DND-41 (cell line): ENCODE measurements at places on chromosomes 4 and X.
A peak's percentile ranks its signal among the peaks of the same experiment; 100 is the strongest.

GRCh38 chr4:144557404-144557803 lies 88.6 kb upstream of the HHIP start:
- no peak for DNase-seq

GRCh38 chr4:155960522-155960921 lies 6.9 kb upstream of the CTSO start:
- no peak for DNase-seq

GRCh38 chr4:167114416-167114971 lies 119.8 kb downstream of the SPOCK3 start:
- no peak for DNase-seq

DNA sequence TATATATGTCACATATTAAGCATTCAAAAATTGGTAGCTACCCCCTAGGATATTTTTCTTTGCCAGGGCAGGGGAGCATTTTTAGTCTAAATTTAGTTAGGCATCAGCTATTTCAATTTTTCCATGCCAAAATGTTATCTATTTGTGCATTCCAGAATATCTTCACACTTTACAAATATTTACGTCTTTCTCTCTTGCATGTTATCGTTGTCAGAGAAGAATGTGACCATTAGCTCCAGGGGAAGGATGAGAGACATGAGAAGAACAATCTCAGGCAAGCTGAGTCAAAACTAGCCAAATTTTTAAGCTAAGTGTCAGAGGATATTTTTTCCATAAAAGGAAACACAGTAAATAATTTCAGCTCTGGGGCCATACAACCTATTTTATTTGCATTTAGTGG lies 885.0 kb upstream of the EPHA5 start:
- DNase-seq, result no peak

- peak; percentile 87 for DNase-seq
Observed at GRCh38 chr4:986879-987623, at the start of gene IDUA. Gene IDUA (plus strand): TSS chr4:987044. CDS start chr4:987085, 41 bp downstream.

- no peak for DNase-seq
Observed at GRCh38 chr4:14400307-14400706, 602.0 kb upstream of the CPEB2 start.

- DNase-seq, result no peak
Observed at GRCh38 chrX:150238632-150239382, 124.3 kb upstream of the MAMLD1 start.

DNA sequence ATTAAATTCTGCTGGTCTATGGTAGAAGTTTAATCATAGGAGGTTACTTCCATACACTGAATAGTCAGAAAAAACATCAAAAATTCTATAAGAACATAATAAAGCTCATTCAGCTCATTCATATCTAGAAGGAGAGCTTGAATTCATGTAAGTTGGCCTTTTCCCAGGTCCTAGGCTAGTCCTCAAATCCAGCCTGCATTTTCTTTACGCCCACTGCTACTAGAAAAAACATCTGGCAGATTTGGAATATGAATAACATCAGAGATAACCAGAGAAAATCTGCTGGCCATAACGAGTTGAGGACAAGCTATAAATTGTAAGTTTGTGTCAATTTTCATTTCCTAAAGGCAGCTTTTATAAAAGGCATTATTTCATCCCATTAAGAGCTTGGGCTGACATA lies 95.5 kb downstream of the MXRA5 start:
- DNase-seq, result no peak

DNA sequence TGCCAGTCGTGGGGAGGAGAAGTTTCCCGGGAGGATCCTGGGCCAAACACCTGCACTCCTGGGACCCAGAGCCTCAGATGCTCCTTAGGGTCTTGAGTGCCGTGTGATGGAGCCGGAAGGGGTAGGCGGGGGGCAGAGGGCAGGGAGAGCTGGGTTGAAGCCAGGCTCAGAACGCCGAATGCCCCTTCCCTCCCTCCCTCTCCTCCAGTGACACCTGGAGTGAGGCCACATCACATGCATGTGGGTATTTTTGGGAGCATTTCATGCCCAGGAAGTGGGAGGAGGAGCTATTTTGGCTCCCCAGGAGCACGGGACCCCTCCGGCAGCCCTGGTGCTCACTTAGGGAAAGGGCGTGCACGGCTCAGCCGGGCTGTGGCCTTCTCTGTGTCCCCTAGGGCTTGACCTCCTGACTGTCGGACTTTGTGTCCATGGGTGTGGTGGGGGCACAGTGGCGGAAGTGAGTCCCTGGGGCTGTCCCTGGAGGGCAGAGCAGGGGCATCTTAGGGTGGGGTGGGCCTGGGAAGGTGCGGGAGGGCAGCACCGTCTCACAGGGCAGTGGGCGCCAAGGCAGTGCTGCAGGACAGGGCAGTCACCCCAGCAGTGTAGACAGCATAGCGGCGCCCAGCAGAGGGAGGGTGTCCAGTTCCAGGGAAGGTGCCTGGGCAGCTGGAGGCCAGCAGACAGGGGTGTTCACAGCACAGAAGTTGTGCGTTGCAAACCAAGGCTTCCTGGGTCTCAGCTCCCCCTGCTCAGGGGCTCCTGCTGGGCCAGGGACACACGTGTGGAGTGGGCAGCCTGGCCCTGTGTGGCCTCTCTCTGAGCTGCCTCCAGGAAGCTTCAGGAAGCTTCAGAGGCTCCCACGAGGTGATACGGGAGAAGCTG lies 4.9 kb upstream of the CPLX1 start:
- no peak for DNase-seq

- DNase-seq, result no peak
Observed at GRCh38 chrX:149939655-149939904, 1.3 kb upstream of the EOLA2 start.

DNA sequence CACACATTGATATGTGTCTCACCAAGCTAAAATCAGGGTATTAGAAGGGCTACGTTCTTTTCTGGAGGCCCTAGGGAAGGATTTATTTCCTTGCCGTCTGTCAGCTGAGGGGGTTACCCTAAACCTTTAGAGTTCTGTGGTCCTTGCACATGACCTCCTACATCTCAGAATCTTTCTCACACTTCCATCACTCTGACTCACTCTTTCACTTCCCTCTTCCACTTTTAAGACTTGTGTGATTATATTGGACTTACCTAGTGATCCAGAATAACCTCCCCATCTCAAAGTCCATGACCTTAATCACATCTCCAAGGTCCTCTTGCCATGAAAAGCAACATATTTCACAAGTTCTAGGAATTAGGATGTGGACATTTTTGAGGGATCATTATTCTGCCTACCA lies 53.6 kb upstream of the FUNDC1 start:
- no peak for DNase-seq

DNA sequence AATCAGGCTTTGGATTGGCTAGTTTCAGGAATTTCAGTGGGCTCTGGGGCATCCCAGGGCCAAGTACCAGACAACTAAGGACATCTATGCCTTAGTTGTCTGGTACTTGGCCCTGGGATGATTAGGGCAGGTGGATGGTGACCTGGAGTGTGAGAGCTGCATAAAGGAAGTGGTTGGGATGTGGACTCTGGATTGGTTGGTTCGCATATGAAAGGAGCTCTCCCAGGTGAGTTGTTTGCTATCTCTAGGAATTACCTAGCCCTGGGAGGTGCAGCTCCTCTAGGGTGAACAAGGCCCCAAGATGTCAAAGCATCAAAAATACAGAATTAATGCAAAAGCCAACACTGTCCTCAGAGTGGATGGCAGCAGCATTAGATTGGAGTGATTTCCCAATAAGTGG lies 109.6 kb downstream of the NHS start:
- DNase-seq, result no peak

DNA sequence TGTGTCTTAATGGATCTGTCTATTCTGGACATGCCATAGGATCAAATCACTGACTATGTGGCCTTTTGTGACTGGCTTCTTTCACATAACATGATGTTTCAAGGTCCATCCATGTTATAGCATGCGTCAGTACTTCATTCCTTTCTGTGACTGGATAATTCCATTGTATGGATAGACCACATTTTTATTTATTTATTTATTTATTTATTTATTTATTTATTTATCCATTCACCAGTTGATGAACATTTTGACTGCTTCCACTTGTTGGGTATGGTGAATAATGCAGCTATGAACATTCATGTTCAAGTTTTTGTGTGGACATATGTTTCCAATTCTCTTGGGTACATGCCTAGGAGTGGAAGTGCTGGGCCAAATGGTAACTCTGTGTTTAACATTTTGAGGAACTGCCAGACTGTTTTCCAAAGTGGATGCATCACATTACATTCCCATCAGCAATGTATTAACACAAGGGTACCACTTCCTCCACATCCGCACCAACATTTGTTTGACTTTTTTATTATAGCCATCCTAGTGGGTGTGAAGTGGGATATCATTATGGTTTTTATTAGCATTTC lies 14.0 kb downstream of the RTL5 start:
- no peak for DNase-seq

- peak; percentile 73 for DNase-seq
Observed at GRCh38 chr4:81069706-81070331, 39.3 kb downstream of the BMP3 start.

- DNase-seq, result no peak
Observed at GRCh38 chr4:108052558-108053120, 63.0 kb downstream of the HADH start.

DNA sequence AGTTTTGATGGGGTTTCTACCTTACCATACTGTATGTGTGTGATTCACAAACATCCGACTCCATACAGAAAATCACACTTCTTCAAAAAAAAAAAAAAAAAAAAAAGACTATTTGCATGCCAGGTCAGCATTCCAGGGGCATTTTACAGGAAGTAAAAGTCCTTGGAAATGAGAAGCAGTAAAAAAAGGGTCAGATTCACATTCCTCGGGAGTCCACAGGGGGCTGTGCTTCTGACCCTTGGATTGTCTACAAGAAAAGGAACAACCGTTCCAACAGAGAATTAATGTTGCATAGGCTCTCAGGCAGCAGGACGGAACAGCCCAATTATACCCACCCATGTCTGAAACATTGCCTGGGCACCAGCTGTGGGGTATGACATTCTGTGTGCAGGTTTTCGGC lies 290.3 kb downstream of the LDB2 start:
- DNase-seq, result no peak

- no peak for DNase-seq
Observed at GRCh38 chrX:45517090-45517973, 316.7 kb upstream of the DIPK2B start.

GRCh38 chrX:20217271-20217670 lies 49.4 kb downstream of the RPS6KA3 start:
- no peak for DNase-seq

GRCh38 chrX:139842326-139843185 lies 90.3 kb downstream of the ATP11C start:
- DNase-seq, result no peak

GRCh38 chr4:164617426-164617825 lies 136.5 kb upstream of the SMIM31 start:
- DNase-seq, result no peak
